CD4-positive, alpha-beta T cell (primary cell): ENCODE measurements at places on chromosomes 11 and 22.

- DNase-seq, result no peak
Observed at GRCh38 chr11:98260983-98261382, 759.8 kb upstream of the CNTN5 start.

DNA sequence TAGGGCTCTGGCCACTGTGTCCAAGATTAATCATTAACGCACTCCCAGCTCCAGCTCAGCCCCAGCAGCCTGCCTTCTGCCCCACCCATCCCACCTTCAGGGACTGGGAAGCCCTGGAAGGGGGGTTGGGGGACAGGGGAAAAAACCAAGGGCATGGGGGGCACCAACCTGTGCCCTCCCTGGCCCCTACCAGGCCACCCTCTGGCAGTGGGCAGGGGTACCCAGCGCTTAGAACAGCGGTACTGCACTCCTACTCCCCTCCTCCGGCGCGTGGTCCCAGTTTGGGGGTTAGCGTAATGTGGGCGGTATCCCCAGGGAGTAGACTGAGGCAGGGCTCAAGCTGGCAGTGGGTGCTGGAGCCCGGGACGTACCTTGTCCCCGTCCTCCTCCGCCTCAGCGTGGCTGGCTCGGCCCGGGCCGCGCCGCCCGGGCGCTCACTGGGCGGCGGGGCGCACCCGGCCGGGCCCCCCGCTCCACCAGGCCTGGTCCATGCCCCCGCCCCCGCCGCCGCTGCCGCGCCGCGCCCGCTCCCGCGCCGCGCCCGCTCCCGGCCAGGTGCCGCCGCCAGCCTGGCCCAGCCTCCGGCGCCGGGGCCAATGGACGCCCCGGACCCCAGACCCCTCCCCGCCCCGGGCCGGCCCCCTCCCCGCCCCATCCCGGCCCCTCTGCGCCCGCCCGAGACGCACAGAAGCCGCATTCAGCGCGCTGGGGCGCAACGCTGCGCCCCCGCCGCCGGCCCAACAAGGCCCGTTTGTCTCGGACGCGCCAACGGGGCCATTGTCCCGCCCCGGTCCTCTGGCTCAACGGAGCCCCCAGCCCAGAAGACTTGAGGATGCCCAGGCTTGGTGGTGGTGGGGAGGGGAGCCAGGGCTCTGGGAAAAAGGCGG lies at the start of gene GAL3ST1:
Gene GAL3ST1, minus strand, starts transcription at position 571 of the 887 bp plus-strand sequence. CDS start 17,273 bp downstream, outside the sequence.
- no peak for DNase-seq

DNA sequence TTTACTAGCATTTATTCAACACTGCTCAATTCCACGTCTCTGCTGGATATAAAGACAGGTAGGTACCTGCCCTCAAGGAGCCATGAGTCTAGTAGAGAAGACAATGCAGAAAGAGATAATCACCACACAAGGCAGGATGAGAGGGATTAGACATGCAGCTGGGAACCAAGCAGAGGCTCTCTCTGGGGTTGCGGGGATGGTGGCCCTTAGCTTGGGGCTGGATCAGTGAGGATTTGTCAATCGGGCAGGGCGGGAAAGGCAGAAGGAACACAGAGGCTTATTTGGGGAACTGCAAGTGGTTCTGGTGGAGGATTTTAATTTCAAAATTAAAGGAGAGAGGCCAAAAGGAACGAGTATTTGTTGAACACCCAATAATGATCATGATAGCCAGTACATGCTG lies 8.5 kb upstream of the DMC1 start:
- no peak for DNase-seq

GRCh38 chr11:7844986-7845385 lies 48.2 kb upstream of the OR5P2 start:
- DNase-seq, result no peak

- no peak for DNase-seq
Observed at GRCh38 chr11:15367695-15368094, 253.0 kb downstream of the INSC start.

GRCh38 chr11:2570211-2570811 lies 125.5 kb downstream of the KCNQ1 start:
- no peak for DNase-seq

DNA sequence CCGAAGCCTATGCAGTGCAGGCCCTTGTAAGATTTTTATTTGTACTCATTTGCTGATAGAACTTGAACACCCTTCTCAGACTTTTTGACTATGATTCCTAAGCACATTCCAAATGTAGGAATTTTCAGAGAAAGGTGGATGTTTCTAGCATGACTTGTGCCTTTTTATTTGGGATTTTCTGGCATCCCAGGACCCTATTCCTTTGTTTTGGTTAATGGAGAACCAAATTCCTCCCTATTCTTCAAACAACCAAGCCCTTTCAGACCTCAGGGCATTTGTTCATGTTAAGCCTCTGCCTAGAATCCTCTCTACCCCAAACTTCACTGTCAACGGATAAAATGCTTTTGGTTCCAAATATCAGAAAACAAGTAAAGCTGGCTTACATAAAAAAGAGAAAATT lies 371.1 kb downstream of the DDX10 start:
- no peak for DNase-seq

- DNase-seq, result no peak
Observed at GRCh38 chr11:117715801-117716200, 81.2 kb downstream of the DSCAML1 start.

DNA sequence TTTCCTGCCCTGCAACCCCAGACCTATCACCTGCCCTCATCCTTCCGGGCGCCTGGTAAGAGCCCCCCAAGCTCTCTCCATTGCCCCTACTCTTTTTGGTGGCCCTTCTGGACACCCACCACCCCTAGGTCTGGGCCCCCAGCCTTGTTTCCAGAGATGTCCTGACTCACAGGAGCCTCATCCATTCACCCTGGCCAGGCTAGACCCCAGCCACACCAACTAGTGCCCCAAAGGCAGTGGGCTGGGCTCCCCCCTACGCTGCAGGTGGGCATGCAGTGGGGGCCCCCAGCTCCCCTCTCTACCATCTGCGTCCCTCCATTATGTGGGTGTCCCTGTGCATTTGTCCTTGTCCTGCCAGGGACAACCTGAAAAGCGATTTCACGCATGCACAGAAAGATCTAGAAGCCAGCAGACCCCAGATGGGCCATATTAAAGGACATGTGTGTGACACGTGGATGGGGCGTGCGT lies 1.4 kb downstream of the MRGPRF start:
- DNase-seq, result no peak

DNA sequence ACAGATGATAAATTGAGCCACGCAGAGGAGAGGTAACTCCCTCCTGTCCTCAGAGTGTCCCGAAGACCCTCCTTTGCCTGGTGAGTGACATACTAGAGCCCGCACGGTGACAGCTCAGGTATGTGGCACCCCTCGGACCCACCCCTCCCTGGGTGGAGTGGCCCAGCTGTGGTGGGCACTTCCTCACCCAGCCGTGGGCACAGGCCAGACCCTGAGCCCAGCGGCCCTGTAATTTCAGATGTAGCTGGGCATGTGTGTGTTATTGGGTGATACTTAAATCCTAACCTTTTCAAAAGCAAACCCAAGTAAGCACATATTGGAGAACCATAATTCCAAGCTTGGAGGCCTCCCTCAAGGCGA lies 93.2 kb downstream of the WNT7B start:
- DNase-seq, result no peak
